ENCODE measurements at places on chromosomes 5 and 9.

DNA sequence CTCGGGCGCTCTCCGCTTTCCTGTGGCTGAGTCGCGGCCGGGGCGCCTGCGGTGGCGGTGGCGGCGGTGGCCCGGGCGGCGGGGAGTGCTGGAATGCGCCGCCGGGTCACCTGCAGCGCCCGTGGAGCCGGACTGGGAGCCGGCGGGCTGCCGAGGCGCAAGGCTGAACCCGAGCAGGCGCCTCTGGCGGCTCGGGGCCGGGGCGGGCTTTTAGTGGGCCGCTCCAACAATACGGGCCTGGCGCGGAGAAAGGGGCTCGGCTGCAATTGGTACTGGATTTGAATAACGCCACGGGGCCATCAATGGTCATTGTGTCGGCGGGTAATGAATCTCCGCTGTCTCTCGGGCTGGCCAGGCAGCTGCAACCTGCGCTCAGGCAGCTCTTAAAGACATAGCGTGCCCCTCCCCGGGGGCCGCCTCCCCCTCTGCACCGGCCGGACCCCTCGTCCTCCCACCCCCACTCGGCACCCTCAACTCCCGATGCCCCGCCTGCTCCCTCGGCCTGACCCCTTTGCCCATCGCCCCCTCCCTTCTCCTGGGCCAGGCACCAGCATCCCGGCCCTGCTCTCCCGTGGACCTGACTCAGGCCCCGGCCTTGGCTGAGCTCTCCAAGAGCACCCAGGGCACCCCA lies 22.1 kb downstream of the URM1 start:
- DNase-seq: no peak

- no peak for DNase-seq
Observed at GRCh38 chr5:123214193-123214592, 125.2 kb downstream of the PRDM6 start.

- no peak for DNase-seq
Observed at GRCh38 chr5:145903867-145904266, 31.1 kb upstream of the GRXCR2 start.

GRCh38 chr9:110752766-110753165 lies 84.2 kb downstream of the MUSK start:
- DNase-seq: no peak

- no peak for DNase-seq
Observed at GRCh38 chr9:80968611-80969010, 720.7 kb downstream of the TLE1 start.

- DNase-seq: no peak
Observed at GRCh38 chr9:86918556-86918955, 28.8 kb downstream of the GAS1 start.

DNA sequence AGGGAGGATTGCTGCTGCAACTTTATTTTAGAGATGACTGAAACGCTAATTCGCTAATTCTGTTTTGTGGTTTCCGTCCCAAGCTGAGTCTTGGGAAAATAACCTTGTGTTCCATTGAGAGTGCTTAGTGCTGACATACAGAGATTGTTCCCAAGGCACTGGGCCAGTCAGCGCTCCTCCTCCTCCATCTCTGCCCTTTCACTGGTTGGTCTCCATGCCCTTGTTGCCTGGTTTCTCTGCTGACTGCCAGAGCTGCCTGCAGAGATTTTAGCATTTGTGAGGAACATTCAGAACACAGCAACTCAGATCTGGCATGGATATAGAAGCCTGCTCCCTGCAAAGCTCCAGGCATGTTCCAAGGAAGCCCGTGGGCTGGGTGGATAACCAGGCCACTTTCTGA lies 126.0 kb upstream of the IRX2 start:
- no peak for DNase-seq

- DNase-seq: no peak
Observed at GRCh38 chr5:22985446-22985845, 132.3 kb upstream of the CDH12 start.

Measured in kidney (tissue), 22 donors.